ENCODE measurements at places on chromosomes 5 and 9.

- no peak for DNase-seq
Observed at GRCh38 chr9:68522131-68522530, 18.6 kb downstream of the TMEM252 start.

DNA sequence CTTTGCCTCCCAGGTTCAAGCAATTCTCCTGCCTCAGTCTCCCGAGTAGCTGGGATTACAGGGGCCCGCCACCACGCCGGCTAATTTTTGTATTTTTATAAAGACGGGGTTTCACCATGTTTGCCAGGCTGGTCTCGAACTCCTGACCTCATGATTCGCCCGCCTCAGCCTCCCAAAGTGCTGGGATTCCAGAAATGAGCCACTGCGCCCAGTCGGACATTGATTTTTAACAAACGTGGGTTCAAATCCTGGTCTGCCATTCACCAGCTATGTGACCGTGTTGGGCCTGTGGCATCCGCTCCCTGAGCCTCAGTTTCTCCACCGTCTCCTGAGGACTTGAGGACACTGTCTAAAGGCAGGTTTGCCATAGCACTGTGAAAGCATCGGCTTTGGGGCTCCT, 41.8 kb upstream of the NEK6 start:
- no peak for DNase-seq

GRCh38 chr5:155274484-155274883, 260.9 kb downstream of the KIF4B start:
- DNase-seq: no peak

DNA sequence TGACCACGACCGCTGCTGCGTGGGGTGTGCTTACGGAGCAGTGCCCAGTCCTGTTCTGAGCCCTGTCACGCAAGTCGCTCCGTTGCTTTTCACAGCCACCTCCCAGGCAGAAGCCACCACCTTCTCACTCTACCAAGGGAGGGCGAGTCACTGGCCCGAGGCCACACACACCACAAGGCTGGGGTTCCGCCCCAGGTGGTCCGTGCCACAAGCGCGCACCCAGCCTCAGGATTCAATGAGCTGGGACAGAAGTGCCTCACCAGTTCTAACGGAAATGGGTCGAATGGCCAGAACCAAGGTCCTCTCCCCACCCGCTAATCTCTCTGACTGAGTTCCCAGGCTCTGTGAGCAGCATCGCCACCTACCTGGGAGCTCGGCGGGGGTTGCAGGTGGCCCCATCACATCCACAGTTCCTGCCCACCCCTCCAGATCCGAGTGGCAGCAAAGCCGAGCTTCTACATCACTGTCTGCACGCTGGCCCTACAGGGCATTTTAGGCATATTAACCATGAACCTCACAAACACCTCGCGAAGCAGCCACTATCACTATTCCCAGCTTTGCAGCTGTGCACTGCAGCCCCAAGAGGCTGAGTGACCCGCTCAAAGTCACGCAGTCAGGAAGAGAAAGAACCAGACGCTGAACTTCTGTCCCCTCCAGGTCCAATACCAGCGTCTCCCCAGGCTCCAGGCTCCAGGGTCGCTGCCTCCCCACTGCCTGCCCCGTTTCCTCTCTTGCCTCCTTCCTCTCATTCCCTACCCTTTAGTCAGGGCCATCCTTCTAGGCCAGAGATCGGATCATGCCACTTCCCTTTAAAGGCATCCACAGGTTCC, 92.1 kb upstream of the PHYKPL start:
- DNase-seq: no peak

GRCh38 chr9:12915366-12915954, 140.6 kb downstream of the LURAP1L start:
- DNase-seq: no peak

DNA sequence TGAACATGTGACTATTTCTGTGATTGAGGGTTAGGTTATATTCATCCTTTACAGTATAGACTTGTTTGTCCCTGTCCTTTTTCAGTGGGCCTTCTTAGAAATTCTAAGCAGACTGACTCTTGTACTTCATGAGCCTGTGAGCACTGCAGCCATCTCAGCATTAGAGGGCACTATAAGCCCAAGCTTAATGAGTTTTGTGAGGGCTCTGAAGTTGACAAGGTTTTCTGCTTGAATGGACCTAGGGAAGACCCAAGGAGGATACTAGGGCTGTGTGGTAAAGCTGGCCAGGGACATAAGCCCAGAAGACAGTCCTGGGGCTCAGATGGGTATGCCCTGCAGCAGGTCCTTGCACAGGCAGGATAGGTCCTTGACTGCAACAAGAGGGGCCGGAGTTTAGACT, 126.5 kb downstream of the MRPS30 start:
- no peak for DNase-seq

DNA sequence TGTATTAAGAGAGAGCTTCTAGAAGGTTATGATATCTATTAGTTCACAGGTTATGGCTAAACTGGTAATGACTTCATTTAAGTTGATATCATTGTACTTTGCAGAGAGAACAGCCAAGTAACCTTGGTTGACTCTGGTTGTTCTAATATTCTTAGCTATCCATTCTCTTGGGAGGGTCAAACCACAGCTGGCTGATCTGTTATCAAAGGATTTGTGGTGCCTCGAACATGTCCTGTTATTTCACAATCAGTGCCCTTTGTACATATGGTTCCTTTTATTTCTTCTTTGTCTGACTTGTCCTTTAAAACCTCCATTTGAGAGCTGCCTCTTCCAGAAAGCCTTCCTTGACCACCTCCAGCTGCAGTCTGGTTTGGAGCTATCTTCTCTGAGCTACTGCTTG, 61.7 kb downstream of the PDE8B start:
- DNase-seq: no peak

- DNase-seq: no peak
Observed at GRCh38 chr9:101664453-101664852, 69.7 kb upstream of the PPP3R2 start.

- DNase-seq: no peak
Observed at GRCh38 chr9:27566118-27566517, 7.2 kb downstream of the C9orf72 start.

DNA sequence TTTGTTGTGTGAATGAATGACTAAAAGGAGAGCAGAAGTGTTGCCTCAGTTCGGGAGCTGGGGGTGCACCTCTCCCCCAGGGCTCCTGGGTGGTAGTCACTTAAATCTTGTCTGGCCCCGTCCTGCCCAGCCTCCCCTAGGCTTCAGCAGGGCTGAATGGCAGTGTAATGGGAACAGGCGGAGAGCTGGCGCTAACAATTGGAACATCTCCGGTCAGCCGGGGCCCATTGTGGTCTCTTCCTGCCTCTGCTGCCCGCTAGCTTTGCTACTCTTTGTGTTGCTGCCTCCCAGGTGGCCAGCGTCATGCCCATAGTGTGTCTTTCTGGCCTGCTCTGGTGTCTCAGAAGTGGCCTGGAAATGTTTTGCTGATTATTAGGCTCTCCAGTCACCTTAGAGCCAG, 62.3 kb downstream of the RGS3 start:
- DNase-seq: no peak

DNA sequence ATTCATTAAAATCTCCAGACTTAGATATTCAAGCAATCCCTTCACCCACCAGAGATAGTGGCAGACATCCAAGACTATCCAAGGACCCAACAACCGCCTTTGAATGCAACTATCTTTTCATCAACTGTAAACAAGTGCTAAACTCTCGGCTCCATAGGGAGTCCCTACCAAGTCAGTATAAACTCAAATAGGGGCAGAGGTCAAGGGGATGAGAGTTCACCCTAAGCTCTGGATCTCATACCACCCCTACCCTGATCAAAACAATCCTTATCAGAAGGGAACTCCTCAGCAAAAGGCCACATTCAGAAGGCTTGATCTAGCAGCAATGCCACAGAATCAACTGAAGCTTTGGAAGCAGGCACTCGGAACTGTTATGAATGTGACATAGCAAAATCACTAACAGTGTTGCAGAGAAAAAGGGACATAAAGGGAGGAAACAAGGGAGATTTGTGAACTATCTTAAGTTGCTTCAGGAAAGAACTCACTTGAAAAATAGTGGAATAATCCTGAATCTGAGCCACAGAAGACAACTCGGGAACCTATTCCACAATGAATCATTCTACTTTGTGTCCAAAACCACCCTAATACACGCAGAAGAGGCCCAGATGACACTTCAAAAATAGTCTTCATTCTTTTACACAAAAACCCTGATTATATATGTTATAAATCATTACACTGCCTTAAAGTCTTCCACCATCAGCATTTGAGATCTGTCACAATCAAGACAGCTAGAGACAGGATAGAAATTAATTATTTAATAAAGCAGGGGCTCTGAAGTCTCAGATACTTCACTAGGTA, 49.8 kb downstream of the NR6A1 start:
- DNase-seq: no peak

DNA sequence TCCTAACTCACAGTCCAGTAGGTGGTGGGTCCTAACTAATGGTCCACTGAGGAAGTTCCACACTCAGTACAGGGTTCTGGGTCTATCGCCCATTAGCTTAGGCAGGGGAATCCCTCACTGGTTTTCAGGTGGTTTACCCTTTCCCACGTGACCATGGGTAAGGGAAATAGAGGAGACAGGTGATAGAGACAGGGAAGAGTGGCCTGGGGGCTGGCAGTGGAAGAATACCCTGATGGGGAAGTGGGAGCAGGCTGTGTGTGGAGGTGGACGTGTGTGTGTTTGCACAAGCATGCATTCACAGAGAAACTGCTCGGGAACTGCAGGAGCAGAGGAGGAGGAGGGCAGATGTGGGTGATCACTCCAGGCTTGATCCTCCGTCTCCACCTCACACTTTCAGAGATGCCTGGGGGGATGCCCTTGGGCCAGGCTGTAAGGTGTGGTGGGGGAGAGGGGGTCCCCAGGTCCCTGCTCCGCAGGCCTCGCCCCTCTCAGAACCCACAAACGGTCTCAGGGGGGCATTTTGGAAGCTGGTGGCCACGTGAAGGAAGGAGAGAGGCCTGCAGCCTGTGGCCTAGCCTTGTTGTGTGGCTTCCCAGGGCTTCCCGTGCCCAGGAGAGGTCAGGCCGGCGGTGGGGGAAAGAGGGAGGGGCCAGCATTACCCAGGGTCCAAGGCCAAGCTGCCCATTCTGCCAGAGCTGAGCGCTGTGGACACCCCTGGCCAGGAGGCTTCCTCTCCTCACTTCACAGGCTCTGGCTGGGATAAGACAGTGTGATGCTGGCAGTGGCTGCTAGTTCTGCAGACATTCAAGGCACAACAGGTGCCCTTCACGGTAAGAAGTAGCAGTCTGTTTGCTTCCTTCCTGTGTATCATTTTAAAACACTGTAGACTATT, 80.0 kb downstream of the OTULIN start:
- DNase-seq: no peak

- no peak for DNase-seq
Observed at GRCh38 chr5:134534058-134534725, 8.7 kb downstream of the JADE2 start.

- no peak for DNase-seq
Observed at GRCh38 chr5:10460252-10460906, 18.7 kb downstream of the ROPN1L start.

GRCh38 chr5:178116143-178116885, 3.0 kb downstream of the N4BP3 start:
- no peak for DNase-seq

GRCh38 chr5:80935811-80936385, 24.3 kb upstream of the RASGRF2 start:
- DNase-seq: no peak

DNA sequence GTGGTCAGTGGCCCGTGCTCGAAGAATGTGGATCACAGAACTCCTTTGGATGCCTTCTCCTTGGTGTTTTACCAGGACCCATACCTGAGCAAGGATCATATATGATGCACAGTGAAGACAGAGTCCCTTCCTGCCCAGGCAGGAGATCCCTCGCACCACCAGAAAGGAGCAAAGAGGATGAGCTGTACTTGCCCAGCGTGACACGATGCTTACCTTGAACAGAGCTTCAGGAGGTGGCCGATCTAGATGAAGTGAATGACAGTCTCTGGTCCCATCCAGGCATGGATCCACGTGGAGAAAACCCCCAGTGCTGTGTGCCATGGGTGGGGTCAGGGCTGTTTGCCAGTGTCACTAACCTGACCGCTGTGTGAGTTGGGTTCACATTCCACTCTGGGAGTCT, 455.4 kb downstream of the GADD45G start:
- DNase-seq: no peak

DNA sequence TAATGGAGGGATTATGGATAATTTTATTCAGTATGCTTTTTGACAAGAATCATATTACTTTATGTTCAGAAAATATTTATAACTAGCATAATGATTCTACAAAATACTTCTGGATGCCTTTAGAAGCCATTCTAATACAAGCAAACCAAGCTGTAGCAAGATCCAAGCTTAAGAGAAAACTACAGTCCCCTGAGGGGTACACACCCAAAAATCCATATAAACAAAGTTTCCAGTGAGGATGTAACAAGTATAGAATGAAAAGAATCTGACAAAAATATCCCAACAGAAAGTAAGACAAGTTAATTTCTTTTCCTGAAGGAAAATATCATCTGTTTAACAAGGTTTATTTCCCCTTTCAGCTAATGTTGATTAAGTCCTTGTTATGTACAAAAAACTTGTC, 53.9 kb downstream of the MLLT3 start:
- DNase-seq: no peak

- no peak for DNase-seq
Observed at GRCh38 chr5:82023644-82024043, 51.8 kb downstream of the ATG10 start.

DNA sequence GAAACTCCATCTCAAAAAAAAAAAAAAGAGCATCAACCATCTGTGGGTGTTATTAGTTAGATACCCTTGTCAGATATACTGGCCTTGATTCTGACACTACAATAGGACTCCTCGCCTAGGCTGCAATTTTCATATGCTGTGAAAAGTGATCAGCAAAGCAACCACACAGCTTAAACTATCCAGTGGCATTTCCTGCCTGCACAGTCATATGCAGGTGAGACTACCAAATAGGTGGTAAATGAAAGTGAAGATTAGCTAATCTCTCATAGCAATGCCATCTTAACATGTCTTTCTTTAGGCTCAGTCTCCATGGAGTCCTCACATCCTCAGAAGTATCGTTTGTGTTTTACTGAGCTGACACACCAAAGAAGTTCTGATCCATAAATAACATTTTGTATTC, 40.8 kb downstream of the GRAMD2B start:
- no peak for DNase-seq

DNA sequence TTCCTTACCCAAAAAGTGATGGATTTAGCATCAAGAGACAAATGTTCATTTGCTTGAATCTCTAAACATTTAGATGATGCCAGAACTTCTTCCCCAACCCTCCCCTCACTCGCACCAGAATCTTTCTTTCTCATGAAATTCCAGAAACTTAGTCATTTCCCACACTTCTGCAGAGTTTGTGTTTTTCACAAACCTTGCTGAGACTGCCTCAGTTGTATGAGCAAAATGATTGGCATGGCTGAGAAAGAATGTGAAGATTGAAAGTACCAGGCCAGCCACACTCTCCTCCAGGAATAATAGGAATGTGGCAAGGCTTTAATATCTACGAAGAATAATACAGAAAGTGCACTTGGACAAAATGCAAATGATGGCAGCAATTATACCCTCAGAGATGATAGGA, 428.3 kb upstream of the CDH6 start:
- no peak for DNase-seq

GRCh38 chr5:178555771-178556211, 34.4 kb downstream of the COL23A1 start:
- DNase-seq: no peak

DNA sequence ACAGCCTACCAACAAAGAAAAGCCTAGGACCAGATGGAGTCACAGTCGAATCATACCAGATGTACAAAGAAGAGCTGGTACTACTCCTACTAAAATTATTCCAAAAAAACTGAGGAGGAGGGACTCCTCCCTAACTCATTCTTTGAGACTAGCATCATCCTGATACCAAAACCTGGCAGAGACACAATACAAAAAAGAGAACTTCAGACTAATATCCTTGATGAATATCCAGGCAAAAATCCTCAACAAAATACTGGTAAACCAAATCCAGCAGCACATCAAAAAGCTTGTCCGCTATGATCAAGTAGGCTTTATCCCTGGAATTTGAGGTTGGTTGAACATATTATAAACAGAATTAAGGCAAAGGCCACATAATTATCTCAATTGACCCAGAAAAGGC, 900.4 kb upstream of the ARRDC3 start:
- no peak for DNase-seq

Measured in lower leg skin (tissue), 4 donors.